ENCODE measurements at places on chromosomes 4 and X.

DNA sequence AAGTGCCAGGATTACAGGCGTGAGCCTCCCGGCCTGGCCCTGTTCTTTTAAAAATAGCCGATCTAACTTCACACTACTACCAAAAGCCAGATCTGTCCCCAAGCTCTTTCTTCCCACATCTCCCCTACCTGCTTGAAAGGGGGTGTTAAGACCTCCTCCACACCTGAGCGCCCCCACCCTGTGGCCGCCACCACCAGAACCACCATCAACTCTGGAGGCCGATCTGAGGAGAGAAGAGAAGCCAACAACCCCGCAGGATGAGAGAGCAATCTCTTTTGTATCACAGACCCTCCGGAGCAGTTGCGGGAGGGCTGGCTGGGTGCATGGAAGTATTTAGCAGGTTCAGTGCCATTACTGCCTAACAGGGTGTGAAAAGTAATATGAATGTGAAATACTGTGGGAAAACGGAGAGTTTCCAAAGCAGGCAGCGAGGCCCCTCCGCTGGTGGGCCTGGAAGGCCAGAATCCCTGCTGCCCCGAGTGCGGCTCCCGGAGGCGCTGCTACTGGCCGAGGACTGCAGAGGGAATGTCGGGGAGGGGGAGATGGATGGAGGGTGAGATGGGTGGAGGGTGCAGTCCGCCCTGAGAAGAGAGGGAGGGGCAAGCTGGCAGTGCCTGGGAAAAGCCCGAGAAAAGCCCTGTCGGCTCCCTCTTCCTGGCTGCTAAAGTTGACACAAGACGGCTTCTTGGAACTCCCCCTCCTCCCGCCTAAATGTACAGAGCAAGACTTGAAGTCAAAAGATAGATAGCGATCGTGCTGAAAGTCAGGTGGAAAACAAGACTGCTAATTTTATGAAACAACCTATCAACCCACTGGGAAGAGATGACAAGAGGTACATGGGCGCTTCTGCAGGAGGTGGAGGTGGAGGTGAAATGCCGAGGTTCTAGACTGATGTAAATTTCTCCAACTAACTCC lies 22.3 kb downstream of the HAND2 start:
- DNase-seq, result no peak

GRCh38 chr4:129377131-129377845 lies 281.3 kb downstream of the C4orf33 start:
- DNase-seq, result no peak

DNA sequence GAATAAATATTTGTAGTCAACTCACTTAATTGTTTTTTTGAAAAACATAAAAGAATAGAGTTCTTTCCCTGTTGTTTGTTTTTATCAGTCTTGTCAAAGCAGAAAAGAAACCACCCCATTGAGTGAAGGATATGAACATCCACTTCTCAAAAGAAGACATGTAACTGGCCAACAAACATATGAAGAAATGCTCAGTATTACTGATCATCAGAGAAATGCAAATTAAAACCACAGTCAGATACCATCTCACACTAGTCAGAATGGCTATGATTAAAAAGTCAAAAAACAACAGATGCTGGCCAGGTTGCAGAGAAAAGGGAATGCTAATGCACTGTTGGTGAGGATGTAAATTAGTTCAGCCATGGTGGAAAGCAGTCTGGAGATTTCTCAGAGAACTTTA lies 326.1 kb upstream of the EMCN start:
- DNase-seq, result no peak

DNA sequence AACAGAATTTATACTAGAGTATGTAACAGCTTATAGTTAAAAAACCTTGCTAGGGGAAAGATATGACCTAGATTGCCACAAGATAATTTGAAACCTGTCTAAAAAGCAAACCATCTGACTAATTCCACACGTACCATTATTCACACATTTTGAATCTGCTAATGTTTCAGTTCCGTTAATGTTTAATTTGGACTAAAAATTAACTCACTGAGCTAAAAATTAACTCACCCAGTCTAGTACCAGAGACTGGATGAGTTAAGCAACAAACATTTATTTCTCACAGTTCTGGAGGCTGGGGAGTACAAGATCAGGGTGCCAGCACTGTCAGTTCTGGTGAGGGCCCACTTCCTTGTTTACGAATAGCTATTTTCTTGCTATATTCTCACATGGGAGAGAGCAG lies 231.5 kb upstream of the DIAPH2 start:
- no peak for DNase-seq

GRCh38 chr4:169047956-169048355 lies 37.9 kb upstream of the CBR4 start:
- DNase-seq, result peak; percentile 13

GRCh38 chr4:133147286-133147821 lies 1.7 kb upstream of the PCDH10 start:
- peak; percentile 17 for DNase-seq

DNA sequence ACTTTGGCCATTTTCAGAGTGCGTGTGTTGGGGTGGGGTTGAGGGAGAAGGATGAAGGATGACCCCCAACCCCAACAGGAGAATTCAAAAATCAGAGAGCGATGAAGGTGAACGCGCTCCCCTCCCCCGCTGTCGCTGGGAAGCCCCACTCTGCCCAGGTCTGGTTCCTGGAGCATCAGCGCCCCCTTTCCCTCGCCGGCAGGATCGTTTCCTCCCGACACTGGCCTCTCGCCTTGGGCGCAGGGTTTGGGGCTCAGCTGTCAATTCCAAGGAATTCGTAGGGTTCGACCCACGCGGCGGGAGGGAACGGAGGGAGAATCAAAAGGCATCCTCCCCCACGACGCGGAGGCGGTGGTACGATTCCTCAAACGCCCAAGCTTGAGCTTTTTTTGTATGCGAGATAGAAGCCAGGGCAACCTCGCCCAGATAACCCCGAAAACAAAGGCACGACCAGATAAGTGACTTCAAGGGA lies 1.0 kb upstream of the PDGFRA start:
- peak; percentile 88 for DNase-seq

- DNase-seq, result no peak
These were observed 222.2 kb downstream of the DCTD start for GRCh38 chr4:182695009-182695408.

DNA sequence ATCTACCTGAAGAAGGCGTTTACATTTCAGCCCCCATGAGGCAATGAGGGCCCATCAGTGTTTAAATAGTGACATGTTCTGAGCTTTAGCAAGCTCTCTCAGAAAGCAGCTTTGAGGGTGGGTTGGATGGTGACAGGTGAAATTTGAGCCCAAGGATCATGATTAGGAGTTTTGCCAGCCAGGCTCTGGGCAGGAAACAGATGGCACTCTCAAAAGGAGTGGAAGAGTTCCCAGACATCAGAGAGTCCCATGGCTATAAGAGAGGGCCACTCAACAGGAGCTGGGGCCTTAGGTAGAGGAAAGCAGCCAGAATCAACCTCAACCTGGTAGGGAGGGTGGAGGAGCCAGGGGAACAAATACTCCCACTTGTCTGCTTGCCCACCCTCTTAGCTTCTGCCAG lies 499.8 kb downstream of the MID1IP1 start:
- no peak for DNase-seq

GRCh38 chrX:153774576-153775292 lies 6.1 kb upstream of the SRPK3 start:
- no peak for DNase-seq

- no peak for DNase-seq
These were observed 106.4 kb upstream of the FTHL17 start for GRCh38 chrX:31178064-31178768.

DNA sequence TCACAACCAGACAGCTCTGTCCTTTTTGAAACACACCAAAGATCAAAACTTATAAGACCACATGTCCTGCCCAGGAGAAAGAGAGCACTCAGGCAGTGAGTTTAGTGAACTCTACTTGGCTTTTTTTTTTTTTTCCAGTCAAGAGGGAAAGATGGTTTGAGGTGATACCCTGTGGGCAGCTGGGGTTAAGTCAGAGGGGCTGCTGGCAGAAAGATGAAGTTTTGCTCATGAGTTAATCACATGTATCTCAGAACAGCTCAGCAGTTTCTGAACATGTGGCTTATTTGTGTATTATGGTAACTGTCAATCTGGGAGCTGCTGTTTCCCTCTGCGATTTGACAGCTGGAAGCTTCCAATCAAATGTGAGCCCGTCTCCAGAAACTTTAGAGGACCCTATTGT lies 56.4 kb upstream of the MAP3K15 start:
- DNase-seq, result no peak

DNA sequence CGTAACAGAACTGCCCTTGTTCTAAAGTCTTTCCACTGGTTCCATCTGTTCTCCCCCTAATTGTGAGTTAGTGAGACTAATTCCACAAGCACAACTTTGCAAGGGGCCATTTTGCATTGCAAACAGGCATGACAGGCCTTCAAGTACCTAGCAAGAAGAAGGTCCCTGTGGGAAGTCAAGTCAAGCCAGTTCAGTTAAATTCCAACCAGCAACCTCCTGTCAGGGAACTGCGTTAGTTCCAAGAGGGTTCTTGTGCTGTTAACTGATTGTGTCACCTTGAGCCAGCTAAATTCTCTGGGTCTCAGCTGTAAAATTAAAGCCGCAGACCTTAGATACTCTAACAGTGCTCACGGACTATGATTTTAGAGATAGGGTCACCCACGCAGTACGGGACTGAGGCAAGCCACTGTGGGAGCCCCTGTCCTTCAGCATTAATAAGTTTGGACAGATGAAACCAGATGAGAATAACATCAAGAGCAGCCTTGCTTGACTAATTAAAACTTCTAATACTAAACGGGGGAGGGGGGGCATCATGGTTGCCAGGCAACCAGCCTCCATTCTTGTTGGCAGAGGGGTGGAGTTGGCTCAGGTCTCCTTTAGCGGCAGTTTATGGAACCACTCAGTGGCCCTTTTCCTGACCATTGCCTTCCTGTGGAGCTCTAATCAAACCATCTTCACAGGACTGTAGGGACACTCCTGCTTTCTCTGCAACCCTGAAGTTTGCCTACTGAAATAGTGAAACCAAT lies 24.1 kb upstream of the TMEM150C start:
- DNase-seq, result no peak

GRCh38 chrX:42519666-42520231 lies 258.2 kb downstream of the PPP1R2C start:
- DNase-seq, result peak; percentile 64

DNA sequence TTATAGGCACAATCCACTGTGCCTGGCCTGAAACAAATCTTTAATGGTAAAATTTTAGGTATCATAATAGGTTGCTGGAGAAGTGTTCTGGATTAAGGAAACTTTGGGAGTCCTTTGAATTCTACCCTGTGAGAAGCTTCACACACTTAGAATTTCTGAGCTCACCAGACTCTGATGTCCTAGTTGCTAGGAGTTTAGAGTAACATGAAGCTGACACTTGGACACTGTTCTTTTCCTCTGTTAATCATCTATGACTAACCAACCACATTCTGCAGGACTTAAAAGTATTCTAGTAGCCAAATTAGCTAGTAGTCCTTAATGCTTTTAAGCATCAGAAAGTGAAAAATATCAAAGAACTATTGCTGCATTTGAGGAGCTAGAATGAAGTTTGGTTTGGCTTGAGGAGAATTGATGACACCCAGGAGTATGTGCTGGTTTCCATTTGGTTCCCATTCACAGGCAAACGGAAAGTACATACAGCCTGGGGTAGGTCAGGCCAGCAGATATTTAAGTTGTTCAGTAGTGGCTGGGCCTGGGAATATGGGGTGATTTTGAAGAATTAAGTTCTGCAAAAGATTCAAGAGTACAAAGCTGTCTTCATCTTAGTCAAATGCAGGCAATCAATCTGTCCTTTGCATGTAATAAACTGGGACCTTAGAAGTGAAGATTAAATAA lies 38.8 kb upstream of the IGFBP7 start:
- DNase-seq, result peak; percentile 68

DNA sequence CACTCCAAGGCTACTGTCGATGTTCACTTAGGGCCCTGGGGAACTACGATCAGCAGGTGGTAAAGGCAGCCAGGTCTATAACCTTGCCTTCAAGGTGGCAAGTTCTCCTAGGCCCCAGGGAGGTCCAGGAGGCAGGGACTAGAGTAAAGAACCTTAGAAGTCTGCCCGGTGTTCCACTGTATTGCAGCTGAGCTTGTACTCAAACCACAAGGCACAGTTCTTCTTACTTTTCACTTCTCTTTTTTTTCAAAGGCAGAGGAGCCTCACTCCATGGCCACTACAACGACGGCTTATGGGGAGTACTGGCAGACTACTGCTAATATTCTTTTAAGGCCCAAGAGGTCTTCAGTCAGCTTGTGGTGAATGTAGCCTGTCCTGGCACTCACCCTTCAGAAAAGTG lies 78.8 kb upstream of the GPR174 start:
- no peak for DNase-seq

DNA sequence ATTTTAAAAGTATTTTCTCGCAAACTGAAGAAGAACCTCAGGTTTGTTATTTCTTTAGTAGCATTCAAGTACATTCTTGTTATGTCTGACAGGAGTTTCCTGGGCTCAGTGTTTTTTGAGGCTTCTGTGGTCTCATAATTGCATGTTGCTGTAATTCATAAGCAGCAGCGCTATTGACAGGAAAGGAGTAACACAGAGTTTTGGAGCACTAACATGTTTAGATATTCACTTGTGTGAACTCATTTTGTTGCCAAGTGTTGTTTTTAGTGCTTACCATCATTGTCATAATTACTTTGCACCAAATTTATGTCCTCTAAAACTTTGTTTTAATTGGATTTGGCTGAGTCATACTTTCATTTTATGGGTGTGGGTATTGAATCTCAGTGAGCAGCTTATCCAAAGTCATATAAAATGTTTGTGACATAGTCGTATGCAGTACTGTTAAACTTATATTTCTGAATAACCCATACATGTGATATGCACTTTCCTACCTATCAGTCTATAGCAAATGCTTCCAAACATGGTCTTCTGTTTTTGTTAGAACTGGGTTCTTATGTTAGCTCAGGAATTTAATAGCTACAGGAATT lies 358.7 kb upstream of the CTSO start:
- DNase-seq, result peak; percentile 68

- no peak for DNase-seq
These were observed 25.7 kb downstream of the CXCL13 start for GRCh38 chr4:77631276-77631675.

DNA sequence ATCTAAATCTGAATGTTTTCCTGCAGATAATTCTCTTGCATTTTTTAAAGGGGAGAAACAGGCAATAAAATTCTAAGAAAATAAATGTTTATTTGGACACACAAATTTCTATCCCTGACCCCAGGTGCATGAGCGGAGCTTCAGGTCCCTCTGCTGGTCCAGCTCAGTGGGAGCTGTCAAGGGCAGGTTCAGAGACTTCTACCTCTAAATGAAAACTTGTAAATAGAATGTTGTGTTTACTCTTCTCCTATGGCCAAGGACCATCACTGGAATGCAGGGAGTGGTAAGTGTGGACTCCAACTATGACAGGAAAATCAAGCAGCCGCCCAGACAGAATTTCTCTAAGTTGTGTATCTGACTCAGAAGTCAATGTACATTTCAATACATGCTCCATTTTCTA lies 148.6 kb upstream of the TTC29 start:
- no peak for DNase-seq

GRCh38 chrX:43018031-43018430 lies 240.1 kb upstream of the PPP1R2C start:
- no peak for DNase-seq

DNA sequence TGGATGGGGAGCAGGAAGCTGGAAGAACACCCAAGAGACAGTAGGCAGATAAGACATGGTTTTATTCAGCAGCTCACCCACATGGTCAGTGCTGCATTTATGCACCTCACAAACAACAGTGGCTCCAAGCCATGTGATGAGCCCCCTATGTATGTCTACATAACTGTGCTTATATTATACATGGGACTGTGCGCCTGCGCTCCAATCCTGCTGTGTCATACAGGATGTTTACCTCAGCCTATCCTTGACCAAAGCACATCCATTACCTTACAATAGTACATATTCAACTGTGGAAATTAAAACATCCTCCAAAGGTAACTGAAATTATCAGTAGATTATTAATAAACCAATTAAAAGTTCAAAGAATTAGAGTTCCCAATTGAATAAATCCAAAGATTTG lies 44.1 kb upstream of the SGMS2 start:
- DNase-seq, result no peak
